NCI-H524 (cell line): ENCODE measurements at places on chromosomes 6 and 20.

DNA sequence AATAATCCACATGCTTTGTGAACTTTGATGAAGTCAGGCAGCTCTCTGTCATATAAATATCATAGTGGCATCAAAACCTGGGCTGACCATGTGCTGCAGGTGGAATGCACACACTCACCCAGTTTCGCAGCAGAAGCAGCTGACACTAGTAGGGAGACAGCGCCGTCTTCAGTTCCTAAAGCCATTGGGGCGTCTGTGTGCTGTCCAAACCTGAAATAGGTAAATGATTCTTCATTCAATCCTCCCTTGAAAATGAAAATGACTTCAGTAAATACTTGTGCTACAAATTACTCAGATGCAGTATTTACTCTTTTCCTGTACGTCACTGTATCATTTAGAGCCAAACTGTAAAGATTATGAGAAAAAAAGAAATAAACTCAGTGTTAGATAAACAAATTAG, 127.5 kb downstream of the EYA4 start:
- DNase-seq = no peak

GRCh38 chr6:83879746-83880145, 20.3 kb downstream of the CYB5R4 start:
- no peak for DNase-seq

- no peak for DNase-seq
These were observed 8.7 kb upstream of the RPS21 start for GRCh38 chr20:62378215-62378614.

DNA sequence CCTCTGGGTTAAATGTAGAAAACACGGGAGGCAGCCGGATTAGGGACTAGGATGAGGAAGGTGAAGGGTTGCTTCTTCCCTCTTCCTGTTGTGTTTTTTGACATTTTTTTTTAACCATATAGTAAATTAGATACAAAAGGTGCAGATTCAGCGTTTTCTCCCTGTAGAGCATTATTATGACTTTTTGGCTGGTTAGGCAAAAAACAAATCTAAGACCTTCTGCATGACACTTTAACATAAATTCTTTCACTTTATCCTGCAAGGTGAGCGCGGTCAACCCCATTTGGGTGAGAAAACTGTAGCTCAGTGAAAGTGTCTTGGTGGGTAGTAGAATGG, 1.3 kb downstream of the SLC16A10 start:
- DNase-seq = no peak

GRCh38 chr6:120894077-120894476, 440.2 kb downstream of the TBC1D32 start:
- no peak for DNase-seq

GRCh38 chr20:1334761-1335160, 5.8 kb upstream of the SDCBP2 start:
- DNase-seq = no peak

- DNase-seq = no peak
These were observed 42.3 kb downstream of the FUT9 start for GRCh38 chr6:96058082-96058481.

DNA sequence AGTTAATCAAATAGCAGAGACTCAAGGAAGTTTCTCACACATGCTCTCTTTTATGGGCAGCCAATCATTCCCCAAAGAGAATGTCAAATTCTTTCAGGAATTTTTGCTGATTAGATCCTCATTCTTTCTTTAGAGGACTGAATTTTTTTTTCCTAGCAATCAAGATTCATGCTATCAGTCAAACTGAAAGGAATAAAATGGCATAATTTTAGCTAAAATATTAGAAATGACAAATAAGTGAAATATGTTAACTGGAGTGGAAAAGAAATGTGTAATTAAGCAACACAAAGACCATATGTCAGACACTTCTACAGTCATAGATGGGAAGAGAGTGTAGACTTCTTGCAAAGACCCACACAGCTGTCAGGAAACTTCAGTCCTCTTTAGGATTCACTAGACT, 242.3 kb upstream of the RNF217 start:
- no peak for DNase-seq
